ENCODE measurements at places on chromosomes 5 and 9.
A peak's percentile ranks its signal among the peaks of the same experiment; 100 is the strongest.

DNA sequence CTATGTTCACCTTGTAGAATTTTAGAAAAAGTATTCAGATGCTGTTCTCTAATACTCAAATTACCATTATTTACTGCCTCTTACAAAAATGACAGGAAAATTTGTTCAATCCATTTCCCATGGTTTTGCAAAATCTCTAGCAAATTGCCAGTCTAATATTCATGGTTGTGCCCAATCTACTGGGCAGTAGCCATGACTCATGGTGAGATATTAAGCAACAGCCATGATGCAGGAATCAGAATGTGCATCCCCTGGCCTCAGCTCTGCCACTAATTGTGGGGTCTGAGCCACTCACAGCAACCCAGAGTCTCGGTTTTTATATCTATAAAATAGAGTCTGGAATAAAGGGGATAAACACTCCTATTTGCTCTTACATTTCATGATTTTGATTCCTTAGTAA is 353.6 kb downstream of the DEPDC1B start:
- no peak for DNase-seq

GRCh38 chr5:112983363-112983762 is 6.8 kb downstream of the DCP2 start:
- no peak for DNase-seq

GRCh38 chr5:38524022-38524421 is 32.4 kb downstream of the LIFR start:
- no peak for DNase-seq

DNA sequence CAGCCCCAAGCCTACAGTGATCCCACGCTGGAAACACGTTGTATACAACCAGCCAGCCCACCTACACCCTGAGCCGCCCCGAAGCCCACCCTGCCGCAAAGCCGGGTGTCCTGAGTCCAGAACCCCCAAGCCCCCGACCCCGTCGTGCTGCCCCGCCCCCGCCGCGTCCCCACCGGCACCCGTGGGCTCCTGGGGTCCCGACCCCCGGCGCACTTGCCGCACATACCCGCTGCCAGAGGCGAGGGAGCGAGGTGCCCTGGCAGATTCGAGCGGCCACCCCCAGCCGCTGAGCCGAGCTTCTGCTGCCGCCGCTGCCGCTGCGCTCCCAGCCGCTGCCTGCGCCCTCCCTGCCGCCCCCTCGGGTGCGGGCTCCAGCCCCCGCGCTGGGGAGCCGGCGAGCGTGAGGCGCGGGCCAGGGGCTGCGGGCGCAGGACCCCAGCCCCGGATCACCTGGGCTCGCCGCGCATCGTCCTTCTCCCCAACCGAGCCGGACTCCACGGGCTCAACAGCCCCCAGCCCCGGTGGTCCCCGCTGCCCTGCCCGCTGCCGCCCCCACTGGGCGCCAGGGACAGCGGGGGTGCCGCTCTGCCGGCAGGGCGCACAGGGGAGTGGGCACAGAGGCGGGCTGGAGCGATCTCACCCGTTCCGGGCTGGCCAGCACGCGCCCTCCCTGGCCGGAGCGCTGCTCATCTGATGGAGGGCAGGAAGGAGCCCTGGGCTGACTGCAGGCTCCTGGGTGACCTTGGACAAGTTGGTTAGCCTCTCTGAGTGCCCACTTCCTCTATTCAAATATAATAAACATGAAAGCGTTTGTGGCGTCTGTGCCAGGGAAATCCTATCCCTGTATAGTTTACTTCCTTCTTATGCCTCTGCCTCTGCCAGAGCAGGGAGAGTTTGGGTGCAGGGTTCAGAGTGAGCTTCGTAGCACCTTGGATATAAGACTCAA is at the start of gene HTR4:
HTR4 (minus strand) TSS at position 692 of the 946 bp plus-strand sequence. CDS start 17,513 bp downstream, outside the sequence.
- no peak for DNase-seq

GRCh38 chr9:2755285-2755684 is 38.0 kb downstream of the KCNV2 start:
- no peak for DNase-seq

- DNase-seq, result no peak
These were observed 621.1 kb upstream of the MEF2C start for GRCh38 chr5:89504051-89504450.

- no peak for DNase-seq
These were observed 348.0 kb downstream of the MTRR start for GRCh38 chr5:8216921-8217320.

GRCh38 chr5:178411083-178411482 is 178.5 kb upstream of the PHYKPL start:
- DNase-seq, result no peak

GRCh38 chr9:123828449-123828848 is 101.5 kb downstream of the DENND1A start:
- peak; percentile 1 for DNase-seq

- DNase-seq, result no peak
These were observed 76.2 kb upstream of the TMED7 start for GRCh38 chr5:115702025-115702424.

GRCh38 chr9:128396970-128397613 is 23.6 kb upstream of the CERCAM start:
- no peak for DNase-seq

DNA sequence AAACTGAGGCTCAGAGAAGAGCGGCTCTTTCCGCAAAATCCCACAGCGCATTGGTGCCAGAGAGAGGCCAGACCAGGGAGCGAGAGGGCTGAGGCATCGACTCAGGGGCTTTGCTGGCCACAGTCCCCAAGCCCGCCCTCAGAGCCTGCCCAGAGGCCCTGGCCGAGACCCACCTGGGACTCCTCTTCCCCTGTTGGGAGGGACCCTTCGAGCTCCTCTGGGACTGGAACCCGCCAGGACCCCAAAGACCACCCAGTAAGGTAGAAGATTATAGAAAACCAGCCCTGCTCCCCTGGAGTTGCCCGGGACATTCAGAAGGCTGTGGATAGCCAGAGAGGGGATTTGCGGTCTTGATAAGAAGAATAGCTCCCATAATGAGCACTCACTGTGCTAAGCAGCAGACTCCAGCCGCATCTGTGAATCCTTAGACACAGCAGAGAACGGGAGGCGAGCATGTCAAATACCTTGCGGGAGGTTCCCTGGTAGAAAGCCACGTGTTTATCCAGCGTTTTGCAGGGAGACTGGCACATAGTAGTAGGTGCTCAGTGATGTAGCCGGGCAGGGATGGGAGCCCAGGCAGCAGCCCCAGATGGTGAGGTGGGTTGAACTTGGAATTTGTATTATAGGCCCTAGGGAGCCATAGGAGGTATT is 651 bp upstream of the AK1 start:
- DNase-seq, result no peak

DNA sequence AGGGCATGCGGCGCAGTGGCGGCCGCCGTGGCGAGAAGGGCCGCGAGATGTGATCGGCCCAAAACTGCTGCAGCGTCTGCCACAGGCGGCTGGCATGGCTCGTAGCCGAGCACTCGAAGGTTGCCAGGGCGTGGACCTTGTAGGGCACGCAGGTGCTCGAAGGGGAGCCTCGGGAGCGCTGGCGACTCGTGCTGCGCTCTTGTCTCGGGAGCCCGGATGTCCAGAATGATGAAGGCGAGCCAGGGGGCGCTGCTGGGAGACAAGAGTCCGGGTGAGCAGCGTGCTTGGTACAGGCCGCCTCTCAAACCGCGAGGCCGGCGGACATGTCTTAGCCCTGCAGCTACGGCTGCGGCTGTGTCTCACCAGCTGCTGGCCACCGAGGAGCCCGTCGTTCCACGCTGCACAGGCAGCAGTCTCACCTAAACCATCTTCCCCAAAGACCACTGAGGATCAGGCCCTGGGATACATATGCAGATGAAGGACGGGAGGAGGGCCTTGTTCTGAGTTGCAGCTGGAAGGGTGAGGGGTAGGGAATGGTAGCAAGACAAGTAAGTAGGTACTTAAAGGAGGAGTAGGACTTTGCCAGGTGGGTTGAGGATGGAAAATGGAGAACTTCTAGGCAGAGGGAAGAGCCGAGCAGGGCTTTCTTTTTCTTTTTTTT is 1.7 kb downstream of the CBY3 start:
- DNase-seq, result no peak

DNA sequence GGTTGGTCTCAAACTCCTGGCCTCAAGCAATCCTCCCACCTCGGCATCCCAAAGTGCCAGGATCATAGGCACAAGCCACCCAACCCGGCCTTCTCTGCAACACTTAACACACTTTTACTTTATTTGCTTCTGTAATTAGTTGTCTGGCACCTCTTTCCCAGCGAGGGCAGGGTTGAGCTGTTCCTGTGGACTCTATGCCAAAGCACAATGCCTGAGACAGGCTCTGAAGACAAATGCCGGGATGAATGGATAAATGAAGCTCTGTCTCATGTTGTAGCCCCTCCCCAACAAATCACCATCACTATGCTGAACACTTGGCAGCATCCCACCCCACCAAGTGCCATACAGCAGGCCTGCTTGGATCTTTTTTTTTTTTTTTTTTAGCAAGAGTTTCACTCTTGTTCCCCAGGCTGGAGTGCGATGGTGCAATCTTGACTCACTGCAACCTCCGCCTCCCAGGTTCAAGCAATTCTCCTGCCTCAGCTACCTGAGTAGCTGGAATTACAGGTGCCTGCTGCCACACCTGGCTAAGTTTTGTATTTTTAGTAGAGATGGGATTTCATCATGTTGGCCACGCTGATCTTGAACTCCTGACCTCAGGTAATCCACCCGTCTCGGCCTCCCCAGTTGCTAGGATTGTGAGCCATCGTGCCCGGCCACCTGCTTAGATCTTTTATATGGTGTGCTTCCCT is 21.3 kb downstream of the GPX3 start:
- DNase-seq, result no peak
